Esophagus mucosa (tissue), 1 donor: ENCODE measurements at places on chromosomes 5 and 9. TPM values are rescaled to one million over a fixed set of nuclear protein-coding genes. Genes with fewer than 3 reads are reported as not detected.

DNA sequence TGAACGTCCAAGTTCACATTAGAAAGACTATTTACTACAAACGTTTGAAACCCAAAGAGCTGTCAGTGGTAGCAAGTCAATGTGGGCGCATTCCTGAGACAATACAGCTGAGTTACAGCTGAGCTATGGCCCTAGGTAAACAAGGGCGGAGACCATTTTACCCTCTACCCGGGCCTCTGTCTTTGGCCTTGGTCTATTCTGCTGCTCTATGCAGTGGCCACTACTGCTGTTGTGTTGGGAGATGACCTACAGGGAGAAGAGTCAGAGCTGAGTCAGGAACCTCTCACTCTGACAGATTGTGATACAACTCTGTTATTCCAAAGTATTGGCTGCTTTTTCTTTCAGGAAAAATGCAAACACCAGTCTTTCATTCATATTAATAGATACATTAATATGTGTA is 700.6 kb downstream of the SEMA5A start:
- ATAC-seq: no peak

DNA sequence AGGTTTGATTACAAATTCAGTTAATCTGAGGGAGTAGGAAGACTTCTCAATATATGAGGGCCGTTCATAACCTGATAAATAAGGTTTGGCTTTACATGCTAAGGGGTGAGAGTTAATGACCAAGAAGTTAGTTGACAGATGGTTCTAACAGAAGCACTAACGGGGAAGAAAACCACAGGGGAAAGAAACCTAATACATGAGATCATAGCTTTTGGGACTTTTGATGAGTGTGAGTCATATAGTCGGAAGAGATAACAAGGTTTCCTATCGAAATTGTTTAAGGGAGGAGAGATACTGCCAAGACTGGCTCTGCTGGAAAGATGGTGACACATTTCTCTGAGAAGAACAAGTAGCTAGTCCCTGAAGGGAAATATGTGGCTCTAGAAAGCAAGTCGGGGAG is 140.1 kb downstream of the COX7C start:
- no peak for ATAC-seq

DNA sequence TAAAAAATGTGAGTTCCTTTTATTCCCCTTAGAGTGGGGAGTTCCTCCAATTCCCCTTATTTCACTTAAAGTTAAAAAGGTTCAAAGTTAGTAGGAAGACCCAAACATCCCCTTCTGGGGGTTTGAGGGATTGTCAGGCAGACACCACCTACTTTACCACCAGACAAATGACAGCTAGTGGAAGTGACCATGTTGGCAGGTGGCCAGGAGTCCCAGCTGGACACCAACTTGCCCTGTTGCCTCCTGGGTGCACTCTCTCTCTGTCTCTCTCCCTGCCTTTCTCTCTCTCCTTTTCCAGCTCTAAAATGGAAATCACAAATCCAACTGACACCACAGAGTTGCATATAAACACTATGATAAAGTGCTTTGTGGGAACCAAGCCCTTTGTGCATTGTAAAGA is 307.7 kb upstream of the TLE4 start:
- no peak for ATAC-seq

- ATAC-seq: no peak
Observed at GRCh38 chr9:135136481-135136880, 49.0 kb downstream of the OLFM1 start.

DNA sequence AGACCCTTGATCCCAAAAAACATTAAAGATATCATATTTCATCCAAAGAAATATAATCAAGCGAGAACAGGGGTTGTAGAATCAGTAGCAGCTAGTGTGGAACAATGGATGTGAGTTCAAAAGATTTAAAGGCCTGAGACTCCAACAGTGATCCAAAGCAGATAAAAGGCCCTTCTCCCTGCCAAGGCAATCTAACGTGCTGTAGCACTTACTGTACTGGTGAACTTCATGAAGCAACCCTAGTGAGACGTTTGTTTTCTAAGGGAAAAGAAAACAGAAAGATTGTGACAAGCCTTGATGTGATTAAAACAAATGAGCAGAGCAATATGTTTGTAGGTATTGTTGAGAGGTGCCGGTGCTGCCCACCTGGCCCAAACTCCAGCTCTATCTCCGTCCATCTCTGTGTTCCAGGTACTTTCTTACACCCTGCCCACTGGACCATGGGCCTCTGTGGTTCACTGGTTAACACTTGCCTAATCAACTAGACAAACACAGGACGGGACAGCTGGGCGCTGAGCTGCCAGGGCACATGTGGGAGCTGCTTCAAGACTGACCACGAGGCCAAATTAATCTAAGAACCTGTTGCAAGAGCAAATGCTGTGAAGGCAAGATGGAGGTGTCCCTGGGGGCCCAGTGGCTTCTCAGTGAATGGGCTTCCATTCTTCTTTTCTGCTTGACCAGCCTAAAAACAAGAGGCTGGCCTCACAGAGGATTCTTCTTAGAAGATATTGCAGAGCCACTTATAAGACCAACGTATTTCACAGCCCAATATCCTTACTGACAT is 265.5 kb downstream of the CWC27 start:
- ATAC-seq: no peak

SLC4A9 gene
- 0.08 TPM for total RNA-seq
